ENCODE measurements at places on chromosomes 16 and 17.

- no peak for DNase-seq
Observed at GRCh38 chr17:27951872-27952271, 58.7 kb upstream of the LYRM9 start.

DNA sequence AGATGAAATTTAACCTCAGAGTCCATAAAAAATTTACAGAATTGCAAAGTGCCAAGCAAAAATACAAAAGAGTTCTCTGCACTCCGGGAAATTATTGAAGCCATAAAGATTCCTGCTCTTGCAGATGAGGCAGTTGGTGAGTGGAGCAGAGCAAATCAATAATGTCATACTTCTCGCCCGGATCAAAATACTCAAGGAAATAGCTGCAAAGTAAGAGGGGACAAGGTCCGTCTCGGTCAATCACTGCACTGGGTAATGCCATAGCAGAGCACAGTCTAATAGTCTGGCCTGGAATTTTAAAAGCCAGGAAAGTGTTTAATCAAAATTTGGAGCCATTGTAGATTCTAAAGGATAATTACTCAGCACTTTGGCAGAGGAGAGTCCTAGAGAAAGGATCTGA, 58.9 kb downstream of the GP2 start:
- DNase-seq: no peak

GRCh38 chr16:54595621-54596020, 309.0 kb upstream of the IRX3 start:
- DNase-seq: peak; percentile 41

DNA sequence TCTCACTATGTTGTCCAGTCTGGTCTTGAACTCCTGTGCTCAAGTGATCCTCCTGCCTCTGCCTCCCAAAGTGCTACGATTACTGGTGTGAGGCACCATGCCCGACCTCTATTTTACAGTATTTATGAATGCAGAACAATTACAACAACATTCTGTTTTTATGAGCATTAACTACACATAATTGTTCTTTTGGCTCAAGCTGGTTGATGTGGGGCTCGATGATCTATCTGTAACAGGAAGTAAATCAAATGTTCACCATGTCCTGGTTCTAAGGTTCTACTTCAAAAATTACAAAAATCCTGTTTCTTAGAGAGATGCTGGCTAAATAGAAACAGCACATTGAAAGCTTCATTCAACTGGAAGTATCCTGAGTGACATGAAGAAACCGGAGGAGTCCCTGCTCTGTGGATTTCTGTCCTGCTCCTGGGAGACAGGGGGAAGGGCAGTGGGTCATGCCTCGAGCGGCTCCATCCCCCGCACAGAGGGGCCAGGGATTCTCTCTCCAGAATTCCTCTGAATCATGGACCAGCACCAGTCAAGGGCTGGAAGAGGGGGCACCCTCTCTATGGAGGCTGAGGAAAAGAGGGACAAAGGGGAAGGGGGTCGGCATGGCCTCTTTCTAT, 31.5 kb downstream of the FA2H start:
- DNase-seq: no peak

- DNase-seq: no peak
Observed at GRCh38 chr17:82281502-82282238, 8.2 kb upstream of the CSNK1D start.

- DNase-seq: no peak
Observed at GRCh38 chr17:71283486-71283885, 837.3 kb upstream of the SOX9 start.

DNA sequence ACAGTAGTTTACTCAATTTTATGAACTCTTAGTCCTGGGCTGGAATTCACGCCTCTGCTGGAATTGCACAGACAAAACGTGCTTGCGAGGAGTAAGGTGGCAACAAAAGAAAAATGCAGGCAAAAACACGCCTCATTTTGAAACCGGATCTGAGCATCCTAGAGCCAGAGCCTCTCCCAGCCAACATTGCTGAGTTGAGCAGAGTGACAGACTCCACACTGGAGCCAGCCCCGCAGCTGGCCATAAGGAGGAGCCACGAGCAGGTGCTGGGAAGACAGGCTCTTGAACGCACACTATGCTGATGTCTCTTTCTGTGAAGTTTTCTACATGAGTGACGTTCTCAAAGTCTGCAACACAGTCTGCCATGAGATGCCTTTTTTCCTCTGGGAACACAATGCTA, 14.6 kb upstream of the HSBP1 start:
- no peak for DNase-seq

DNA sequence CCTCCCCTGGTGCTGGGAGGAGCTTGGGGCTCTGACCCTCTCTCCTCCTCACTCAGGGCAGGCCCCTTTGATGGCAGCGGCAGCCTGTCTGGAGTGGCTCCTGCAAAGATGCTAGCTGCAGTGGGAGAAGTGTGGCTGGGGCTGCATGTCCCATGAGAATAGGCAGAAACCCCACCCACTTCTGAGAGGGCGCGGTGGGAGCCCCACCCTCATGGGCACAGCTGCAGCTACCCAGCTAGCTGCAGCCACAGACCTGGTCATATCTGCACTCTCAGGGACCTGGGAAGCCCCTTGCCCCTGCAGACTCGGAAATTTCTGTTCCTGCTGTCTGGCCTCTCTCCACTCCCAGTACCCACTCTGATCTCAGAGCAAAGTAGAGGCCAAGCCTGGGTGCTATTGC, 72.2 kb upstream of the BRD7 start:
- DNase-seq: no peak

DNA sequence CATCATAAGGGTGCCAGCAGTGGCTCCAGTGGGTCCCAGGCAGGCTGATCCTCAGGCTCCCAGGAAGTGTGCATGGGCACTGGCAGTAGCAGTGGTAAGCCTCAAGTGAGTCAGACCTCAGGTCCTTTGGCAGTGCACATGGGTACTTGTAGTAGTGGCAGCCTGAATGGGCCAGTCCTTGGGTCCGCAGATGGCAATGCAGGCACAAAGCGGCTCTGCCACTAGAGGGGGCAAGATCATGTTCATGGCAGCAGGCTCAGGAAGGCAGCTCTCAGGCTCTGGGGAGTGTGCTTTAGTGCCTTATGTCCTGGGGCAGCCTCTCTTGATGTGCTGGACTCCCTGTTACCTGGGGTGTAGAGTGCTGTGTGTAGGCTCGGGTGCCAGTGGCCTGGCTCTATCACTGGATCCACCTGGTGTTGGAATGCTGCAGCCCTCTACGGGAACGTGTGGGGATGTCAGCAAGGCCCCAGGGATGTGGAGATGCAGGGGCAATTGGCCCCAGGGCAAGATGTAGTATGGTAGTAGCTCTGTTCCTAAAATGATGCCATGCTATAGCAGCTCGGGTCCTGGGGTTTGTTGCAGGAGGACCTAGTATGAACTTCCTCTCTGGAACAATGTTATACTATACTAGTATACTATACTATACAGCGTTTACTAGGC, 11.0 kb downstream of the ACSM3 start:
- DNase-seq: peak; percentile 40

GRCh38 chr16:78720416-78720815, 621.0 kb downstream of the WWOX start:
- DNase-seq: no peak

GRCh38 chr16:89584768-89585549, 9.4 kb downstream of the CPNE7 start:
- no peak for DNase-seq

DNA sequence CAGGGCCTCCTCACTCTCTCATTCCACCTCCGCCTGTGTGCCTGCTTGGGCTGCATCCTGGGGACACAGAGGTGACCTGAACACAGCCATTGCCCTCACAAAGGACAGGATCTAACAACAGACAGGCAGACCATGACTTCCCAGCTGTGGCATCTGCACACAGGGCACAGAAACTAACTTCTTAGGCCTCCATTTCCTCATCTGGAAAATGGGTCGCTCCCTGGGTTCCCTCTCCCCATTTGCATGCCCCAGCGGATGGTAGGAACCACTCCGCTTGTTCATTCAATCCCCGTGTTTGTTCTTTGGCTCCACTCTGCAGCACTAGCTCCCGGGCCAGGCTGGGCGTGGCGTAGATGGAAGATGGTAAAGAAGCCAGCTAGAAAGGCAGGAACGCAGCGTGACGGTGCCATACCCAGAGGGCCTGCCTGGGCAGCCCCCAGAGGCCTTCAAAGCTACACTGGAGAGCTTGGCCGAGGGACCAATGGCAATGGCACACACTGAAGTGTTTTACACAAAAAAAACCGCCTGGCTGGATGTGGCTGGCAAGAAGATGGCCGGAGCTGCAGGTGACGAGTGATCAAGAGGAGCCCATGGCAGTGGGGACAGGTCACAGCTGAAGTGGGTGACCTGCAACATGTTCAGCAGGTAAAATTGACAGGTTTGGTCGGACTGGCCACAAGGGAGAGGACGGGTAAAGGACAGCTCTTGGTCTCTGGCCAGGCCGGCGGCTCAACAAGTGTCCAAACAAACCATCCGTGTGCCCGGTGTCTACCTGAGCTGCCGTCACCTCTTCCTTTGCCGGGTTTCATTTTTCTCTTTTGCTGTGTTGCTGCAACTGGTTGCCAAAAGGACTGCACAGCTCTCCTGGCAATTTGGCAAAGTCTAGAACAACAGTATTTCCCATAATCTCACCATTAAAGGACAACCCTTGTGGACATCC, 66.9 kb downstream of the SOCS1 start:
- no peak for DNase-seq

DNA sequence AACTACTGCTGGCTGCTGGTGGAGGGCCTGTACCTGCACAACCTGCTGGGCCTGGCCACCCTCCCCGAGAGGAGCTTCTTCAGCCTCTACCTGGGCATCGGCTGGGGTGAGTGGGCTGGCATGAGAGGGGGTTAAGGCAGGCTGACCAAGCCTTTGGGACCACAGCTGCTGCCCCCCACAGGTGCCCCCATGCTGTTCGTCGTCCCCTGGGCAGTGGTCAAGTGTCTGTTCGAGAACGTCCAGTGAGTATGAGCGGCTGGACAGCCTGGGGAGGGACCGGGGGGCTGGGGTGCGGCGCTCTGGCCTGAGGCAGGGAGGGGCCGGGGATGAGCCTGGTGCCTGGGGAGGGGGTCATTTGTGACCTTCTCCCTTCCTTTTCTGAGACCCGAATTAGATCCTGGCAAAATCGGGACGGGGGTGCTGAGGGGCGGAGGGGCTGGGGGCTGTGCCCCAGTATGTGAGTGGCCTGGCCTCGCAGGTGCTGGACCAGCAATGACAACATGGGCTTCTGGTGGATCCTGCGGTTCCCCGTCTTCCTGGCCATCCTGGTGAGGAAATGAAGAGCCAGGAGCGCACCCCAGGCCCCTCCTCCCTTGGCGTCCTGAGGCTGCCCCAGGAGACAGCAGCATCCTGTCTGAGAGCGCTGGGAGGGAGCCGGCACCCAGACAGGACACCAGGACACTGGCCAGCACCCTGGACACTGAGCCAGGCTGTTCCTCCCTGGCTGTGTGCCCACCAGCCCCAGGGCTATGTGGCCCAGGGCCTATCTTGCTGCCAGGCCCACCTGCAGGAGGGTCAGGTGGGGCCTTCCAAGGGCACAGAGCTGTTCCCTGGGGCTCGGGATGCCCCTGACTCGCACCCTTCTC, 8.0 kb downstream of the GCGR start:
- DNase-seq: no peak

All from DMS 273 treated with DMSO at 0.1 percent for 48 hours (cell line).